Naive thymus-derived CD8-positive, alpha-beta T cell (primary cell): ENCODE measurements at places on chromosomes 4 and X. TPM values are rescaled to one million over a fixed set of nuclear protein-coding genes. Genes with fewer than 3 reads are reported as not detected.

- peak; percentile 32 for DNase-seq
- H3K4me3 ChIP-seq = peak overlapping the region; percentile 91
- peak overlapping the region; percentile 97 for H3K27ac ChIP-seq
- peaks cover 24% of the 10 kb centered on the region for H3K36me3 ChIP-seq
Observed at GRCh38 chr4:177441061-177441802, 1.0 kb downstream of the AGA start.

- H3K27ac ChIP-seq = no peak overlapping the region
- no peak for DNase-seq
- H3K36me3 ChIP-seq = no peaks in the 10 kb centered on the region
- H3K4me1 ChIP-seq = no peaks in the 10 kb centered on the region
Observed at GRCh38 chrX:7689791-7690412, 153.1 kb upstream of the VCX start.

- H3K36me3 ChIP-seq = no peaks in the 10 kb centered on the region
- peak overlapping the region; percentile 43 for H3K27ac ChIP-seq
- H3K4me3 ChIP-seq = peak overlapping the region; percentile 96
Observed at GRCh38 chrX:132491191-132491590, 2.4 kb upstream of the MBNL3 start.

DNA sequence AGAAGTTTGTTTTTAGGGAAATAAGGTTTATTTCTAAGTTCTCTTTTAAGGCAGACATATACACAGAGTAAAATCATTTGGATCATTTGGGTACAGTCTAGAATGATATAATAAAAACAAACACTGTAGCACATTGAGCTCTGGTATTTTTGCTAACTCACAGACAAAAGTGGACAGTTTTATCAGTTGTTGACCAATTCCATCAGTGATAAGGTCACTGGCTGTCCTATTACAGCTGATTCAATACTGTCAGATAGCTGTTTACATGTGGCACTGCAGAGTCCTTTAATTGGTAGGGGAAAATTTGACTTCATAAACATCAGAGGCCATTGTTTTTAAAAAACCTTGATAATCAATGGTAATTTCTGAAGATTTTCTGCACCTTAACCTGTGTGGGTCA lies 3.5 kb downstream of the IBSP start:
- no peak overlapping the region for H3K4me3 ChIP-seq
- no peak for DNase-seq
- no peak overlapping the region for H3K27ac ChIP-seq
- H3K36me3 ChIP-seq = no peaks in the 10 kb centered on the region
- no peaks in the 10 kb centered on the region for H3K4me1 ChIP-seq
- H3K27me3 ChIP-seq = no peaks in the 10 kb centered on the region

- no peak overlapping the region for H3K27ac ChIP-seq
- no peak overlapping the region for H3K4me3 ChIP-seq
- H3K4me1 ChIP-seq = no peaks in the 10 kb centered on the region
- H3K27me3 ChIP-seq = peaks cover 14% of the 10 kb centered on the region
- no peaks in the 10 kb centered on the region for H3K36me3 ChIP-seq
Observed at GRCh38 chrX:37580080-37580479, 8.6 kb downstream of the LANCL3 start.

DNA sequence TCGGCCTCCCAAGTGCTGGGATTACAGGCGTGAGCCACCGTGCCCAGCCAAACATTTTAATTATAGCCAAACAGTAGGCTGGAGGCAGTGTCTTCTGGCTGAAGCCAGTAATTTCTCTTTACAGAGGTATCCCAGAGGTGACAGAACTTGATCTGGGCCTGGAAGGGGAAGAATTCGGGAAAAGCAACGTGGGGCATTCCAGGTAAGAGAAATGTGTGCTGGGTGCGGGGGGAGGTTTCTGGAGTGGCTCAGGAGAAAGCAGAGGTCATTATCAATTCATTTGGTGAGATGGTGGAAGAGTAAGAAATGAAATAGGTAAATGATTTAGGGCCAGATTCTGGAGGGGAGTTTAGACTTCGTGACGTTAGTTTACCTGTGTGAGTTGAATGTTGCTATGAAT lies 2.4 kb downstream of the PRIMPOL start:
- no peak for DNase-seq
- no peak overlapping the region for H3K27ac ChIP-seq
- H3K4me3 ChIP-seq = no peak overlapping the region
- H3K4me1 ChIP-seq = peaks cover 32% of the 10 kb centered on the region
- no peaks in the 10 kb centered on the region for H3K27me3 ChIP-seq

DNA sequence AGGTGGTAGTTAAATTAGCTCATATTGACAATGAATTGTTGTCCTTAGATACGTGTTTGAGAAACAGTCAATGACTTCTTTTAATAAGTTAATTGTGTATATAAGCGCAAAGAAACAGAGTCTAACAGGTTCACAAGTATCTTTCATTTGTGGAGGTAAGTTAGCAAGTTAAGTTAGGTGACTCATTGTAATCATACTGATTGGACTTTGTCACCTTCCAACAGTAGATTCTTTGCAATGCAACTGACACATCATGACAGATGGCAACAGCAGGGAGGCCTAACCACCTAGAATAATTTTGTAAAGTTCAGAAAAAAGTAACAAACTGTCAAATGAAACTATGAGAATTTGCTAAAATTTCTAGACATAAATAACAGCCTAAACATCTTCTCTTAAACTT lies 207.6 kb upstream of the PITX2 start:
- no peak overlapping the region for H3K27ac ChIP-seq
- H3K36me3 ChIP-seq = no peaks in the 10 kb centered on the region
- H3K27me3 ChIP-seq = no peaks in the 10 kb centered on the region
- no peak overlapping the region for H3K4me3 ChIP-seq
- H3K4me1 ChIP-seq = no peaks in the 10 kb centered on the region

DNA sequence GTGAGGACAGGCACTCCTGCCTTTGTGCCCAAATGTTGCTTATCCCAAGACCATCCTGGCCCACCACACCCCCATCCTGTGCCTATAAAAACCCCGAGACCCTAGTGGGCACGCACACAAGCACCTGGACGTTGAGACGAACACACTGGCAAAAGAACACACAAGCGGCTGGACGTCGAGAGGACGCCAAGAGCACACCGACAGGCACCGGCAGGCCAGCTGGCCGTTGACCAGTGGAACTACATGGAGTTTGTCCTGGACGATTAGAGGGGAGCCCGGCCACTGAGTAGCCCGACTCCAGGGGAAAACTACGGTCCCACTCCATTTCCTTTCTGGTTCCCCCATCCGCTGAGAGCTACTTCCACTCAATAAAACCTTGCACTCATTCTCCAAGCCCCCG lies 301.7 kb downstream of the PCDH10 start:
- no peak overlapping the region for H3K4me3 ChIP-seq
- no peak overlapping the region for H3K27ac ChIP-seq
- DNase-seq = no peak
- no peaks in the 10 kb centered on the region for H3K36me3 ChIP-seq

DNA sequence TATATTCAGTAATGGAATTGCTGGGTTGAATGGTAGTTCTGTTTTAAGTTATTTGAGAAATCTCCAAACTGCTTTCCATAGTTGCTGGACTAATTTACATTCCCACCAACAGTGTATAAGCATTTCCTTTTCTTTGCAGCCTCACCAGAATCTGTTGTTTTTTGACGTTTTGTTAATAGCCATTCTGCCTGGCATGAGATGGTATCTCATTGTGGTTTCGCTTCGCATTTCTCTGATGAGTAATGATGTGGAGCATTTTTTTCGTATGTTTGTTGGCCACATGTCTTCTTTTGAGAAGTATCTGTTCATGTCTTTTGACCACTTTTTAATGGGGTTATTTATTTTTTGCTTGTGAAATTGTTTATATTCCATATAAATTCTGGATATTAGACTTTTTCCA lies 13.6 kb upstream of the MAGED4B start:
- peaks cover 5% of the 10 kb centered on the region for H3K27me3 ChIP-seq
- no peak for DNase-seq
- H3K4me3 ChIP-seq = no peak overlapping the region
- no peak overlapping the region for H3K27ac ChIP-seq
- H3K36me3 ChIP-seq = no peaks in the 10 kb centered on the region
- H3K4me1 ChIP-seq = no peaks in the 10 kb centered on the region

GRCh38 chrX:19179389-19179788 lies 57.1 kb upstream of the ADGRG2 start:
- H3K27ac ChIP-seq = no peak overlapping the region
- peaks cover 2% of the 10 kb centered on the region for H3K27me3 ChIP-seq
- H3K4me1 ChIP-seq = no peaks in the 10 kb centered on the region
- no peaks in the 10 kb centered on the region for H3K36me3 ChIP-seq
- H3K4me3 ChIP-seq = no peak overlapping the region
- no peak for DNase-seq

- H3K27me3 ChIP-seq = peaks cover 33% of the 10 kb centered on the region
- no peaks in the 10 kb centered on the region for H3K36me3 ChIP-seq
- H3K27ac ChIP-seq = no peak overlapping the region
- no peak overlapping the region for H3K4me3 ChIP-seq
- DNase-seq = no peak
Observed at GRCh38 chr4:185726931-185727330, 85.1 kb downstream of the SORBS2 start.

GRCh38 chrX:100658941-100659381 lies 15.0 kb downstream of the SRPX2 start:
- H3K36me3 ChIP-seq = no peaks in the 10 kb centered on the region
- H3K4me3 ChIP-seq = no peak overlapping the region
- H3K27me3 ChIP-seq = peaks cover 8% of the 10 kb centered on the region
- no peak overlapping the region for H3K27ac ChIP-seq
- no peaks in the 10 kb centered on the region for H3K4me1 ChIP-seq

GRCh38 chr4:5812506-5813229 lies 80.2 kb downstream of the CRMP1 start:
- H3K36me3 ChIP-seq = no peaks in the 10 kb centered on the region
- no peaks in the 10 kb centered on the region for H3K4me1 ChIP-seq
- no peak for DNase-seq
- H3K27ac ChIP-seq = no peak overlapping the region

DNA sequence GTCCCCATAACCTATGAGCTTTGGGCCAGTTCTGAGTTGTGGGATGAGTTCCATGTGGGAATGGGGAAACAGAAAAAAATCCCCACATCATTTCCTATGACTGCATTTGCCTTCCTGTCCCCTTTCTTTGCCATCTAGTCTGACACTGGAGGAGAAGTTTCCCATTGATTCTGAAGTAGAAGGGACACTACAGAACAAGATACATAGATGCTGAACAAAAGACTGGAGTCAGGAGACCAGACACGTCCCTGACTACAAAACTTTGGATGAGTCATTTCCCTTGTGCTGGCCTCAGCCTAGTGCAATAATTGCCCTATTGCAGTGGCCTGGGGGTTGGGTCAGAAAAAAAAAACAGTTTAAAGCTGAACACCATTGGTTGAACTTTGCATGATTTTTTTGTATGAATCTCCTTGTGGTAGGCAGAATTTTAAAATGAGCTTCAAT lies 22.1 kb downstream of the BEX3 start:
- no peak for DNase-seq
- H3K36me3 ChIP-seq = no peaks in the 10 kb centered on the region
- no peak overlapping the region for H3K27ac ChIP-seq
- no peaks in the 10 kb centered on the region for H3K4me1 ChIP-seq

- peaks cover 4% of the 10 kb centered on the region for H3K27me3 ChIP-seq
- H3K36me3 ChIP-seq = peaks cover 8% of the 10 kb centered on the region
- no peaks in the 10 kb centered on the region for H3K4me1 ChIP-seq
- H3K27ac ChIP-seq = no peak overlapping the region
- DNase-seq = no peak
- no peak overlapping the region for H3K4me3 ChIP-seq
Observed at GRCh38 chrX:16144420-16144819, 21.1 kb downstream of the GRPR start.

DNA sequence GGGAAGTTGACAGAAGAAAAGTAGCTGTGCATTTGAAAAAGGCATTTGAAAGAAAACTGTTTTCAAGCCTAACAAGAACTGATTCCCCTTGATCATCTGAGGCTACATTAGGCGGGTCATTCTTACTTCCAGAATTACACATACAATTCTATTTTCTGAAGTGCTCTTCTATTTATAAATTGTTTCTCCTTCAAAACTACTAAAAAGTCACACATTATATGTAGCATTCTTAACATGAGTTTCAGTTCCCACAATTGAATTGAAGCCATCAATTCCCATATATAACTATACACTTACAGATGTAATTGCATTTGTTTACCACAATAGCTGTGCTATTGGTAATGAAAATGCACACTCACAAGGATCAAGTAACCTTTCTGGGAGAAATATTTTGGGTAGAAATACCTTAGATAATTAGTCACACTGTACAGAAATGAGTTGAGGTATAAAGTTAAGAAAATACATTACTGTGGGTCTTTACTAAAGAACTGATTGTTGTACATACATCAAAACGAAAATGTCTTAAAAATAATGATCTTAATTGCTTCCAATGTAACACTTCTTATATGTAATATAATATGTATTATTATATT lies 1688.0 kb upstream of the AGA start:
- H3K36me3 ChIP-seq = no peaks in the 10 kb centered on the region
- no peak overlapping the region for H3K4me3 ChIP-seq
- no peaks in the 10 kb centered on the region for H3K4me1 ChIP-seq
- no peaks in the 10 kb centered on the region for H3K27me3 ChIP-seq

GRCh38 chr4:11719879-11720278 lies 291.2 kb upstream of the HS3ST1 start:
- no peaks in the 10 kb centered on the region for H3K36me3 ChIP-seq
- H3K27me3 ChIP-seq = peaks cover 11% of the 10 kb centered on the region
- H3K4me1 ChIP-seq = no peaks in the 10 kb centered on the region
- H3K27ac ChIP-seq = no peak overlapping the region
- no peak overlapping the region for H3K4me3 ChIP-seq

ASB11 gene
- not detected for polyA plus RNA-seq

AGA gene
- 41.5 TPM for polyA plus RNA-seq

POU4F2 gene
- polyA plus RNA-seq = not detected

HSFX2 gene
- polyA plus RNA-seq = not detected

UGT2A1 gene
- not detected for polyA plus RNA-seq

ELOVL6 gene
- 0.11 TPM for polyA plus RNA-seq
